ENCODE measurements at places on chromosomes 13 and 19.

- peak; percentile 50 for DNase-seq
Measured at GRCh38 chr13:110340812-110341444, 33.8 kb downstream of the COL4A2 start.

- peak; percentile 7 for DNase-seq
Measured at GRCh38 chr13:113652404-113653263, 5.4 kb downstream of the ATP4B start.

GRCh38 chr19:41734156-41734555, 21.2 kb upstream of the CEACAM6 start:
- no peak for DNase-seq

DNA sequence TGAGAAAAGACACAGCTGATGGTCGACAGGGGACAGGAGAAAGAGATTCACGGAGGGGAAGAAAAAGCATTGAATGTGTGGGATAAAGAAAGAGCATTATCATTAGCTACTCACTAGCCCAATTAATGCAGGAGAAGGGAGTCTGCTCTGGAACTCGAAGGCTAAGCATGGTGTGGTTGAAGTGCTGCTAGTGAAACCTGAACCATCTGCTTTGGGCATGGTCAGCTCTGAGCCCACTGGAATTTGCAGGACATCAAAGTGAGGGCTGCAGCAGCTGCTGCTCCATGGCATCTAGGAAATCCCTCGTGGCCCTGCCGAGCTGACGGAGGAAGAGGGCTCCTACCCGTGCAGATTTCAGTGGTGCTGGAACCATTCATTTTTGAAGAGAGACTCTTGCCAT, 320.3 kb downstream of the ATP8A2 start:
- DNase-seq: no peak

- no peak for DNase-seq
Measured at GRCh38 chr13:112928972-112929782, 39.8 kb upstream of the MCF2L start.

DNA sequence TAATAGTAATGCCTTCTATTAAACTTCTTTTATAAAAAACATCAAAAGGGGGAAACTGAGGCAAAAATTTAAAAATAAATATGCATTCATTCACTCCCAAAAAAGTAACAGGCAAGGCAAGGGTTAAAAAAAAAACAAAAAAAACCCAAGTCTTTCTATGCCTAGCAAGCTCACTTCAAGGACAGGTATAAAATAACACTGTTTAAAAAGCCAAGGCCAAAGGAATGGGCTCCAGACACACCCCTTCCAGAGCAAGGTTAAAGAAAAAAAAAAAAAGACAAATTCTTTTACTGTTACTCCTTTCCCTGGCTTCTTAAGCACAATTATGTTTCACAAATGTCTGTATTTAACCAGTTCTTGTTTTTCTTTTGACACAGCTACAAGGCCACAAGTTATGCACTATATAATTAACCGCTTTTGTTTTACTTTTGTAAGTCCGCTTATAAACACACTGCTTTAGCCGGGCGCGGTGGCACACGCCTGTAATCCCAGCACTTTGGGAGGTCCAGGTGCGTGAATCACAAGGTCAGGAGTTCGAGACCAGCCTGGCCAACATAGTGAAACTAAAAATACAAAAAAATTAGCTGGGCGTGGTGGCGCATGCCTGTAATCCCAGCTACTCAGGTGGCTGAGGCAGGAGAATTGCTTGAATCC, 3.6 kb downstream of the SIGLEC11 start:
- DNase-seq: no peak

DNA sequence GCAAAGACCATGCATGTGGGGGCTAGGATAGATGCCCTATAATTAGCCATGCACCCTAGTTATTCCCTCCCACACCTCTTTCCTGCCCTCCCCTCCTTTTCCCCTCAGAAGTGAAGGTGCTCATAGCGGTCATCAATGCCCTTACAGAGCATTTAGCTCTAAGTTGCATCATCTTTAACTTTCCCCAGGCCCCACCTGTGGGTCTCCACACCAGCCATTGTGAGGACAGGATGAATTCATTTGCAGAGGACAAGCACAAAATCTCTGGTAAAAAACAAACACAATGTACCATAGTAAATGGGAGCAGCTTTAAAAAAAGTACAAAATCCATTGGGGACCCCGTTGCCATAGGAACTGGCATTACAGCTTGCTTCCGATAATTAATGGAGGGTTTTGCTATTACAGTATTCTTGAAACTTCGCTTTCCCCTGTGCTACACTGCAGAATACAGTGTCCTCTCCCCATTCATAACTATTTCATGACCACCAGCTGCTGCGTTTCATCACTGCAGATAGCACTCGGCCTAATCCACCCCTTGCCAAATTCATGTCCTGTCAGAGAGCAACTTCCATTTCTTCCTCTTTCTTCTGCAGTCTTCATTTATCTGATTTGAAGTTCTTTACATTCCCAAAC, 110.5 kb downstream of the ZDHHC20 start:
- no peak for DNase-seq

DNA sequence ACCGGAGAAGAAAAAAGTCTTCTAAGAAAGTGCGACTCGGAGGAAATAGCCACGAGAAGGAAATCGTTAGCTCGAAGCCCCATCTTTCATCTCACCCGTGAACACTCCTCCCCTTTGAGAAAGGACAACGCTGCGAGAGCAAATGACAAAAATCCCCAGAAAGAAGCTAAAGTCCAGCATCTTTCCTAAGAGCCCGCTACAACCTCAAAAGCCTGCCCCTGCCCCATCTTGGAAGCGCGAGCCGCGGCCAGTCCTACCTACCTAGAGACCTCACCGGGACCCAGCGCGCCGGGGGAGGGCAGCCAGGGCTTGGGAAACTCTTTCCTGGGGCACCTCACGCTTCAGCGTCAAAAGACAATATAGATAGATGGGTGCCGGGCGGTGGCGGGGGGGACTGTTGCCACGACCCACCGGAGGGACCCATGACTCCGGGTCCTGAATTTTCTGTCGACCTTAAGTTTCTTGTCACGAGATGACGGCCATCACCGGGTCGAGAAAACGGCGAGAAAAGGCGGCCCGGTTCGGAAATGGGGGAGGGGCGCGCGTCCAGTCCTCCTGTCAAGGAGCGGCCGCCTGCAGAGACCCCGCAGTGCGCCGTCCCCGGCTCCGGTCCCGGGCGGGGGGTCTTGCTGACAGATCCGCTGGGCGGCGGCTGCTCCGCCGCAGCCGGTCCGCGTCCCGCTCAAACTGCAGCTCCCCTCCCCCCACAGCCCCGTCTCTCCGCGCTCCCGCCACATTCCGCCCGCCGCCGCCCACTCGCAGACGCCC, 65.9 kb downstream of the KCNRG start:
- DNase-seq: peak; percentile 34

GRCh38 chr13:91576590-91576989, 178.2 kb downstream of the GPC5 start:
- no peak for DNase-seq

- no peak for DNase-seq
Measured at GRCh38 chr13:37657134-37657533, 58.6 kb upstream of the POSTN start.

- no peak for DNase-seq
Measured at GRCh38 chr13:45437947-45438346, 19.8 kb upstream of the SLC25A30 start.

- no peak for DNase-seq
Measured at GRCh38 chr19:10885201-10886169, 14.1 kb downstream of the CARM1 start.

- DNase-seq: no peak
Measured at GRCh38 chr19:10292789-10293636, 3.3 kb downstream of the ICAM5 start.

- no peak for DNase-seq
Measured at GRCh38 chr13:111318386-111318785, 2.1 kb upstream of the TEX29 start.

DNA sequence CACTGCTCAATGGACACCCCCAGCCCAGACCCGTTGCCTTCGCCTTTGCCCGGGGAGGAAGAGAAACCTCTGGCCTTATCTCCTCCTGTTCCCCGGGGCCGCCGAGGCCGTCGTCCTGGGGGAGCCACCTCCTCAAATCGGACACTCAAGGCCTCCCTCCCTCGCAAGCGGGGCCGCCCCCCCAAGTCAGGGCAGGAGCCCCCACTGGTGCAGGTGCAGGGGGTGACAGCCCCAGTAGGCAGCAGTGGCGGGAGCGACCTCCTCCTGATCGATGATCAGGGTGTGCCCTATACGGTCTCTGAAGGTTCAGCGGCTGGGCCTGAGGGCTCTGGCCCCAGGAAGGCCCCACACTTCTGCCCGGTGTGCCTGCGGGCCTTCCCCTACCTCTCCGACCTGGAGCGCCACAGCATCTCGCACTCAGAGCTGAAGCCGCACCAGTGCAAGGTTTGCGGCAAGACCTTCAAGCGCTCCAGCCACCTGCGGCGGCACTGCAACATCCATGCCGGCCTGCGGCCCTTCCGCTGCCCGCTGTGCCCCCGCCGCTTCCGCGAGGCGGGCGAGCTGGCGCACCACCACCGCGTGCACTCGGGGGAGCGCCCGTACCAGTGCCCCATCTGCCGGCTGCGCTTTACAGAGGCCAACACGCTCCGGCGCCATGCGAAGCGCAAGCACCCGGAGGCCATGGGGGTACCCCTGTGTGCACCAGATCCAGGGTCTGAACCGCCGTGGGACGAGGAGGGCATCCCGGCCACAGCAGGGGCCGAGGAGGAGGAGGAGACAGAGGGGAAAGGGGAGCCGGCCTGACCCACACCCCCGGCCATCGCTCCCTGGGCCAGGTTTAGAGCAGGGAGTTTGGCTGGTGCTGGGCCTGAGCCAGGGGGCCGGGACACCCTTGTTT, 2.3 kb downstream of the ZNF524 start:
- no peak for DNase-seq

- no peak for DNase-seq
Measured at GRCh38 chr19:47057328-47057727, 8.9 kb upstream of the TMEM160 start.

All from CD4-positive, alpha-beta T cell treated with Interleukin-1 beta for 1 hour (primary cell).